ENCODE measurements at places on chromosomes 4 and X.

- DNase-seq = no peak
These were observed 125.4 kb downstream of the PDLIM5 start for GRCh38 chr4:94577136-94577535.

DNA sequence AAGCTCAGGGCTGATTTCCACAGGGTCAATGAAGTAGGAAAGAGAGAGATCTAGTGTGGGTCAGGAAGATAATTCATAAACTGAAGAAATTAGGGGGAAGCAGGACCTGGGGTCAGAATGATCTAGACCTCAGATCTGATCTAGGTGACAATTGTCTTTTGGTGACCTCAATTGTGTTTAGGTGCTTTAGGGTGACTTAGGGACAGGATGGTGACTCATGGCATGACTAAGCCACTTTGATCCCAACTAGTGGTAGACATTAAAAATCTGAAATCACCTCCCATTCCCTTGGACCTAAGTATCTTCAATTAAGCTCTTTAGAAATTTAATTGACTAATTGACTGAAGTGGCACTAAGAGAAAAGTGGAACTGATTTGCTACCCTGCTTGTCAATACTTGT, 36.7 kb upstream of the GRXCR1 start:
- DNase-seq = no peak

- DNase-seq = no peak
These were observed 602.2 kb downstream of the IL15 start for GRCh38 chr4:142238589-142238988.

GRCh38 chr4:48073567-48074103, 57.1 kb downstream of the NIPAL1 start:
- DNase-seq = no peak

GRCh38 chr4:91990726-91991125, 313.0 kb upstream of the GRID2 start:
- no peak for DNase-seq

DNA sequence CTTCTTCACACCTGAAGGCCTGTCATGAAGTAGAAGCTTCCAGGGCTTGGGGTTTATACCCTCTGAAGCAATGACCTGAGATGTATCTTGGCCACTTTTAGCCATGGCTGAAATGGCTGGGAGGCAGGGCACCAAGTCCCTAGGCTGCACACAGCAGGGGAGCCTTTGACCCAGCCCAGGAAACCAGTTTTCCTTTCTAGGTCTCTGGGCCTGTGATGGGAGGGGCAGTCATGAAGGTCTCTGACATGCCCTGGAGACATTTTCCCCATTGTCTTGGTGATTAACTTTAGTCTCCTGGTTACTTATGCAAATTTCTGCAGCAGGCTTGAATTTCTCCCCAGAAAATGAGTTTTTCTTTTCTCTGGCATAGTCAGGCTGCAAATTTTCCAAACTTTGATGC, 511.0 kb upstream of the KLHL4 start:
- DNase-seq = no peak

DNA sequence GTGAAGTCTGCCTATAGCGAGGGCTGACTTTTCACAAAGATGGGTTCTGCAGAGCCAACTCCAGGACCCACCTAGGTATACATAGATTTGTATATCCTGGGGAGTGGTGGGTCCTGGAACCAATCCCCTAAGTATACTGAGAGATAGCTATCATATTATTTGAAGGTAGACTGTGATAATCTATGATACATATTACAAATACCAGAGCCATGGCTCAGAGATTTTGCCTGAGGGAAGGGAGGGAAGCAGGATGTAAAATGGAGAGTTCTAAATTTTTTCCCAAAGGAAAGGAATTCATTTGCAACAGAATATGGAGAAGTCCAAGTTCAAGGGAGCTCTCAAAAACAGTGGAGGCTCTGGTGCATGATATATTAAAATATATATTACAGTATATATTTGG, 7.2 kb downstream of the TCEAL3 start:
- no peak for DNase-seq

GRCh38 chrX:19613645-19614323, 98.5 kb upstream of the MAP3K15 start:
- DNase-seq = no peak

DNA sequence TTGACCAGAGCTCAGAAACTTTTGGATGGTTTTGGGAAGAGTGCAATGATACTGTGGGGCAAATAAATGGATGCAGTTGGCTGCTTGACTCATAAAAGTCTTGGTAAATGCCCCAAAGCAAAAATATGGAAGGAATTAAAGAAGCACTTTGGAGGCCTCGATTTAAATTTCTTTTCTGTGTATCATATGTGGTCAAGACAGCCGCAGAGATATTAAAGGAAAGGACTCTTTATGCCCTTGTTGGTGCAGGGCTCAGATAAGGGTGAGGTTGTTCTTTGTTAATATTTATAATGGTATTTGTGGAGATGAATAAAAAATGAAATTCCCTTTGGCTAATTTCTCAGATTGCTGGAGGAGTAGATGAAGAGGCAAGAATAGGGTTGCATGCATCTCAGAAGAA, 90.2 kb downstream of the NHS start:
- DNase-seq = no peak

GRCh38 chrX:151004085-151004484, 20.9 kb downstream of the HMGB3 start:
- no peak for DNase-seq

- DNase-seq = no peak
These were observed 136.5 kb downstream of the AASDH start for GRCh38 chr4:56250776-56251175.

DNA sequence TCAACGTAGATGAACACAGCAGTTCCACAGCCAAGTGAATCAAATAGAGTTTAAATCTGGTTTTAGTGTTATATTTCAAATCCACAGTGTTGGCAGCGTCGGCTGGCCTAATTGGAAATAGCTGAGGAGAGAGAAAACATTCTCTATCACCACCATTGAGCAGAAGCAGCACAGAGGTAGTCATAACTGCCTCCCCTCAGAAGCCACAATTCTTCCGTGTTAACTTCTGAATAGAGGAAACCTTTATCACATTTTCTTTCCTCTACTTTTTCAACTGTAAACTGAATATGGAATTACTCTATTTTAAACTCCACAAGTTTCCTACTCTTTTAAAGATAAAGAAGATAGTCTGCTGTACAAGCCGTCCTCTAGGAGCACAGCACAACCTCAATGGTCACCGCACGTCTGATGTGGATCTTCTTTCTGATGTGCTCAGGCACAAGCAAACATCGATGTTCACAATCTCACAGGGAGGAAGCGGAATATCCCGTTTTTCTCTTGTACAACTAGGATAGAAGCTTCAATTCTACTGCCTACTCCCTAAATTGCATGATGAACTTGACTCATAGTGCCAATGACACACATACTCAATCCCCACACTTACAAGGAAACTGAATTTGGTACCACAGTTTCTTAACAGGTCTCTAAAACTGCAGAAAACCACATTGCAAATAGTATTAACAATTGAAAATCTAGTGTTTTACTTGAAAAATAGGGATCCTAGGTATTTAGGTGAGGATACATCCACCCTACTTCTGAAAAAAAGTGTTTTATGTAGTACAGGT, 217.8 kb upstream of the ETNPPL start:
- DNase-seq = no peak

DNA sequence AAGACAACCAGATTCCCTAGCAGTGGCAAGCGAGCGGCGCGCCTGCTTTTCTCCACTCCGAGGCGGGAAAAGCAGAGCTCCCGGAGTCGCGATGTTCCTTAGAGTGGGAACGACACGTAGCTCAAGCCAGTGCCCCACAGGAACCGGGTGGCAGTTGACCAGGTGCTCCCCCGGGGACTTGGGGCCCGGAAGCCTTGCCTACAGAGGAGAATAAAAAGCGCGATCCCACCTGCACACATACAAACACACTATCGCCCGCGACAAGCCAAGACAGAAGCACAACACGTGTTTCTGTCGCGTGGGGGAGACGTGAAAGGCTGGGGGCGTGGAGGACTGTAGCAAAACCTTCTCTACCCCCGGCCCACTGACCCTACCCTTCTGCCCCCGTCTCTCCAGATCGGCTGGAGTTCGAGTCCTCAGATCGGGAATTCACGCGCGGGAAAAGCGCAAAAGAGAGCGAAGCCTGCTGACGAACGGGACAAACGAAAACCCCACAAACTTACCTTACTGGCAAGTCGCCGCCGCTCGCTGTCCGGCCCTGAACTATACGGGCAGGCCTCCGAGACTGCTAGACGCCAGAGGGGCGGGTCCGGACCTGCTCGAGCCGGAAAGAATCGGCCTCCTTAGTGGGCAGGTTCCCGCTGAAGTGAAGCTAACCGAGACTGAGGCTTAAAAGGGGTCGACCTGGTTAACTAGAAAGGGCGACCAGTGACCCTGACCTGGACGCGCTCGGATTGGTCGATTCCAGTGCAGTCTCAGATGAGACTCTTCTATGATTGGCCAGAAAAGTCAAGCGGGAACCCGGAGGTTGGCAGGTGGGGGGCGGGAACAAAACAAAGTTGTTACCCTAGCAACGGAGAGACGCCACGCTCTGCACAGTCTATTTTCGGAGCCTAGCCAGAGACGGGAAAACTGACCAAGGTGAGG, at the start of the genes DNAAF6 and NUP62CL:
DNAAF6 (plus strand) TSS at position 842 of the 927 bp plus-strand sequence. CDS start 6,265 bp downstream, outside the sequence.
NUP62CL (minus strand) TSS at position 664 of the 927 bp plus-strand sequence. CDS start 31,287 bp downstream, outside the sequence.
- peak; percentile 66 for DNase-seq

GRCh38 chr4:123452616-123453015, 56.0 kb downstream of the SPRY1 start:
- no peak for DNase-seq

DNA sequence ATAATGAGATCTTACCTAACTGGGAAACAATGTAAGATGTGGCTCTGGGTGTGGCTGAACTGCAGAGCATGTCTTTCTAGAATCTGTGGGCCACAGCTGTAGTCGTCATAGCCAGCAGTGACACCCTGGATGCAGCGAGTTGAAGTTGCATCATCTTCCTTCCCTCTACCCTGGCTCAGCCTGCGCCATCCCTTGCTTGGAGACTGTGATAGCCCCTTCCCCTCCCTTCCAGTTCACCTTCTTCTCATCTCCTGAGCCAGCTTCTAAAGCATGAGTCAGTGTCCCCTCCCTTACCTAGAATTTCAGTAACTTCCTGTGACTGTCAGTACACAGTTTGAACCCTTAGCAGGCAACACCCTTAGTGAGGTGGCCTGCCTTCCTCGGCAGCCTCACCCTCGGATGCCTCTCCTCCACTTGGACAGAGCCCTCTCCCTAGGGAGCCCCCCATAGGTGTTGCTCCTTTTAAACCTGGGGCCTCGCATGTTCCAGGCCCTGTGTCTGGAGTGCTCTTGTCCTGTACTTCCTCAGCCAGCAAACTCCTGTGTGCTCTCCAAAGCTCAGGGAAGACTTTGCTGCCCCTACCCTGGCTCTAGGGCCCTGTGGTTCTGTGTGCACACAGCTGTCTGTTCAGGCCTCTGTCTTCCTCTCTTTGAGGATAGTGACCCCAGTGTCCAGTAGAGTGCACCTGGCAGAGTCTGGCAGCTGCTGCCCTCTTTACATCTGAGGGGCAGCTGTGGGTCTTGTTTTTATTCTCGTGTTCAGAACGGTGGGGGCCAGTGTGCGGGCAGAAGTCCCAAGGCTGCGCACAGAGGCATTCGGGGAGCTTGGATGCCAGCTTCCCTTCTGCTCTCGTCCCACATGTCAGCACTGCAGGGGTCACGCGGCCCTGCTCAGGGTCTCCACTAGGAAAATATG, 43.7 kb upstream of the TADA2B start:
- no peak for DNase-seq

DNA sequence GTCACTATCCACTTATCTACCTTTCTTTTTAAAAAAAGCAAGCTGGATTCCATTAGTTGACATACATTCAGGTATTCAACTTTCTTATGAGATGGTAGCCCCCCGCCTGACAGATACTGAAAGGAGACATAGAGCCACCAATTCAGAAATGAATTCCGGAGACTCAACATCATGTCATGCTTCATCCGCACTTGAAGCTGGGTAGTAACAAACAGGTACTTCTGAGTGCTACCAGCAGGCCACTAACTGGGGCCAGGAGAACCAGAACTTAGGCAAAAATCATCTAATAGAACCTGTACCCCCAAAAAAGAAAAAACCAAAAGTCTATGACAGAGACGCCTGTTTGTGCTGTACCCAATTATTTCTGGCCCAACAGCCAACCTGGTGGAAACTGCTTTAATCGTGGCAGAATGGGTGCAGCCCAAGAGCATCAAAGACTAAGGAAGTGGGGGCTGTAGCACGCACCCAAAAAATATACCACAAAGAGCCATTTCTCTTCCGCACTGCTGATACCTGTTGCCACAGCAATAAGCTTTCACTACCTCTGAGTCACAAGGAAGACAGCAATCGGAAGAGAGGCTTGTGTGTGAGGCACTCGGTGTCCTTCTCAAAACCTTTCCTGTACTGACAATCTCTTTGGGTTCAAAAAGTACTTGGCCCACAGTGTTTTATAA, 84.8 kb downstream of the AFAP1 start:
- DNase-seq = no peak
